ENCODE measurements at places on chromosomes 2 and 18. TPM values are rescaled to one million over a fixed set of nuclear protein-coding genes. Genes with fewer than 3 reads are reported as not detected.
A peak's percentile ranks its signal among the peaks of the same experiment; 100 is the strongest.

MOGAT1 gene
- not detected for total RNA-seq

TANC1 gene
- total RNA-seq, result 0.33 TPM

SP140L gene
- 30.3 TPM for total RNA-seq

DNA sequence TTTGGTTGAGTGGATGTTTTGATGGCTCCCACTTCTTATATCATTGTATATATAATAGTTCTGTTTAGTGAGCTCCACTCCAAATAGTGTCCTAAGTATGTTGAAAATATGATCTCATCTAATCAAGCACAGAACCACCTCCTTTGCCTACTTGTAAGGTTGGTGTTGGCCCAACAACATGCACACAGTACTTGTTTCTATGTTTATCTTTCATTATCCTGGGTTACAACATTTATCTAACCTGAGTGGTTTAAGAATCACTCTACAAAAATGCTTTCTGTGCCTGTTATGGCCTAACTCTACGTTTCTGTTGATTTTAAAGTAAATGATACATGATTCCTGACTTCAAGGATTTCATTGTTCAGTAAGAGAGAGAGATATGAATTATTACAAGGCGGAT lies 281.9 kb downstream of the FIGN start:
- no peak for DNase-seq

GRCh38 chr2:65940856-65941255 lies 494.1 kb upstream of the MEIS1 start:
- no peak for DNase-seq

DNA sequence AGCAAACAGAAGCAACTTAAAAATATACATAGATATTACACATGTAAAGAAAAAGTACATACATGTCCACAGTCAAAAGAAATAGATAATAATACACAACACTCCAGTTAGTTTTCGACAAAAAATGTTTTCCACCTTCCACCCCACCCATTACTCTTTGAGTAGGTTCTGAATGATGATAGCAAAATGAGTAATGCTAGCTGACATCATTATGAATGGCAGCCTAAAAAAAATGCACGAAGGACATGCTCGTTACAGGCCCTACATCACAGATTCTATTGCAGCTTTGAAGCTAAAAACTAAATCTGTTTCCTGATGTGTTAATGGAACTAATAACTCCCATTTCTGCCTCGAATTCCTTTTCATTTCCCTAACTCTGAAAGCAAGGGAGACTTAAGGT lies 578.7 kb upstream of the NETO1 start:
- no peak for DNase-seq

- DNase-seq, result no peak
Observed at GRCh38 chr2:142673836-142674235, 203.6 kb upstream of the KYNU start.

GRCh38 chr2:121832412-121833357 lies 77.2 kb downstream of the TSN start:
- DNase-seq, result no peak

GRCh38 chr2:9655441-9656269 lies 24.9 kb upstream of the YWHAQ start:
- DNase-seq, result peak; percentile 35
